ENCODE measurements at places on chromosomes 13 and 19.
A peak's percentile ranks its signal among the peaks of the same experiment; 100 is the strongest.

GRCh38 chr19:18900700-18901481 is 4.9 kb upstream of the CERS1 start:
- no peak for DNase-seq

- no peak for DNase-seq
Observed at GRCh38 chr13:99506634-99507033, 5.4 kb downstream of the TM9SF2 start.

GRCh38 chr19:17599780-17600179 is 44.3 kb downstream of the COLGALT1 start:
- DNase-seq = no peak

- DNase-seq = no peak
Observed at GRCh38 chr19:34482380-34483250, 1.1 kb downstream of the WTIP start.

GRCh38 chr19:45577111-45577905 is 7.3 kb downstream of the OPA3 start:
- DNase-seq = peak; percentile 55

GRCh38 chr19:44570984-44571684 is 41.7 kb upstream of the CEACAM20 start:
- DNase-seq = no peak

- no peak for DNase-seq
Observed at GRCh38 chr19:51977346-51977745, 9.3 kb downstream of the ZNF350 start.

DNA sequence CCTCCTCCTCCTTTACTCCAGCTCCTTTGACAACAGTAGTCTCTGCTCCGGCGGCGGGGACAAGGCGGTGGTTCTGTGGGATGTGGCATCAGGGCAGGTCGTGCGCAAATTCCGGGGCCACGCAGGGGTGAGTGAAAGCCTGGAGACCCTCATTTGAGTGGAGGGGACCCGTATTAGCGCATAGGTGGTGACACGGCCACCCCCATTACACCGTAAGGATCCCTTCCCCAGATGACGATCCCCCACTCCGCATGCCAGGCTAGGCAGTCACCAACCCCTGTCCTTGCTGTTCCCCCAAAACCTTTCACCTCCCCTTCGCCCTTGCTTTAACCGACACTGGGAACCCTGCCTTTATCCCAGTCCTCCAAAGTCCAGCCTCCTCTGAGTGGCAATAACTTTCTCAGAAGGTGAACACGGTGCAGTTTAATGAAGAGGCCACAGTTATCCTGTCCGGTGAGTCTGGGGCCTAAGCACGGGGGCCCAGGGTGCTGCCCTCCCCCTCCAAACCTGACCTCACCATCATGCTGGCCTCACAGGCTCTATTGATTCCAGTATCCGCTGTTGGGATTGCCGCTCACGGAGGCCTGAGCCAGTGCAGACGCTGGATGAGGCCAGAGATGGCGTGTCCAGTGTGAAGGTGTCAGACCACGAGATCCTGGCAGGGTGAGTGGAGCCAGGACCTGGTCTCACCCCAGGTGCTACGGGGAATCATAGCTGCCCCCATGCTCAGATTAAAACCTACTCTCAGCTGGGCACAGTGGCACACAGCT is 3.7 kb downstream of the WDR83 start:
- no peak for DNase-seq

DNA sequence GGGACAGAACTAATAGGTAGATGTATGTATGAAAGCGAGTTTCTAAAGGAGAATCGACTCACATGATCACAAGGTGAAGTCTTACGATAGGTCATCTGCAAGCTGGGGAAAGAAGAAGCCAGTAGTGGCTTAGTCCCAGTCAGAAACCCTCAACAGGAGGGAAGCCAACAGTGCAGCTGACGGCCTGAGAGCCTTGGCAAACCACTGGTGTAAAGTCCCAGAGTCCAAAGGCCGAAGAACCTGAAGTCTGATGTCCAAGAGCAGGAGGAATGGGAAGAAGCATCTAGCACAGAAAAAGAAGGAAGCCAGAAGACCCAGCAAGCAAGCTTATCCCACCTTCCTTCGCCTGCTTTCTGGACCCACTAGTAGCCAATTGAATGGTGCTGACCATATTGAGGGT is 507.6 kb upstream of the ARGLU1 start:
- no peak for DNase-seq

GRCh38 chr13:21010621-21011020 is 50.8 kb downstream of the LATS2 start:
- no peak for DNase-seq

Measured in brain pericyte (primary cell).